ENCODE measurements at places on chromosomes 6 and 20. TPM values are rescaled to one million over a fixed set of nuclear protein-coding genes. Genes with fewer than 3 reads are reported as not detected.

ZSCAN23 gene
- total RNA-seq, result 1.7 TPM

TTLL9 gene
- total RNA-seq, result not detected

- H3K4me1 ChIP-seq, result peaks cover 4% of the 10 kb centered on the region
- H3K36me3 ChIP-seq, result peaks cover 12% of the 10 kb centered on the region
- H3K27ac ChIP-seq, result no peak overlapping the region
- H3K27me3 ChIP-seq, result no peaks in the 10 kb centered on the region
- H3K4me3 ChIP-seq, result no peak overlapping the region
Observed at GRCh38 chr6:47234266-47234933, 75.3 kb downstream of the TNFRSF21 start.

BEND6 gene
- total RNA-seq, result 0.66 TPM

DNA sequence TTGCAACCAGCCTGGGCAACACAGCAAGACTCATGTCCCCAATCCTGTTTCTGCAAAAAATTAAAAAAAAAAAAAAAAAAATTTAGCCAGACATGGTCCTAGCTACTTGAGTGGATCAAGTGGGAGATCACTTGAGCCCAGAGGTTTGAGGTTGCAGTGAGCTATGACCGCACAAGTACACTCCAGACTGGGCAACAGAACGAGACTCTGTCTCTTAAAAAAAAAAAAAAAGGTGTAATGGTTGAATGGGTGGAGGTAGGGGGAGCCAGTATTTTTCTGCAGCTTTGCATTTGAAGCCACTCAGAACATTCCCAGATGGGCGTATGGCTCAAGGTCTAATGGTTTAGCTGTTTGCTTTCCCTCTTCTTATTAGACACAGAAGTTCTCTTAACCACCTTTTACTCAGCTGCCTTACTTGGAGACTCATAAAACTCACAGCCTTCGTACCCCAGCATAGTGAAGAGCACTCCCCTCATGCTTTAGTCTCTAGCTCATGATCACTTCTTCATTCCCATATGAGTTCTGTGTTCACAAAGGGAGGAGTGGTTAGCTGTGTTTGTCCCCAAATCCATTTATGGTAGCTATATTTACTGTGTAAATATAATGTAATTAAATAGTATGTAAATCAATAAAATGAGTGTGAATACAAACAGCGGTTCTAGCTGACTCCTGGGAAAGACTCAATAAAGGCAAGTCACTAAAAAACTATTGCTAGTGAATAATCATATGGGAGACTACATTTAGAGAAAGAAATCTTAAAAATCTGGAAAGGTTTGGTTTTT lies 9.0 kb downstream of the FKBP1A start:
- peaks cover 94% of the 10 kb centered on the region for H3K4me1 ChIP-seq
- no peaks in the 10 kb centered on the region for H3K27me3 ChIP-seq

Measured in endothelial cell of umbilical vein (primary cell).